PC-3 (cell line): ENCODE measurements at places on chromosomes 1 and 21. TPM values are rescaled to one million over a fixed set of nuclear protein-coding genes. Genes with fewer than 3 reads are reported as not detected.

- peaks cover 24% of the 10 kb centered on the region for H3K4me1 ChIP-seq
- H3K36me3 ChIP-seq = no peaks in the 10 kb centered on the region
- H3K27me3 ChIP-seq = peaks cover 3% of the 10 kb centered on the region; the same call in 1 of the 2 replicates
- DNase-seq = no peak
- no peak overlapping the region for H3K4me3 ChIP-seq
Measured at GRCh38 chr1:199857108-199857507, 170.4 kb upstream of the NR5A2 start.

DNA sequence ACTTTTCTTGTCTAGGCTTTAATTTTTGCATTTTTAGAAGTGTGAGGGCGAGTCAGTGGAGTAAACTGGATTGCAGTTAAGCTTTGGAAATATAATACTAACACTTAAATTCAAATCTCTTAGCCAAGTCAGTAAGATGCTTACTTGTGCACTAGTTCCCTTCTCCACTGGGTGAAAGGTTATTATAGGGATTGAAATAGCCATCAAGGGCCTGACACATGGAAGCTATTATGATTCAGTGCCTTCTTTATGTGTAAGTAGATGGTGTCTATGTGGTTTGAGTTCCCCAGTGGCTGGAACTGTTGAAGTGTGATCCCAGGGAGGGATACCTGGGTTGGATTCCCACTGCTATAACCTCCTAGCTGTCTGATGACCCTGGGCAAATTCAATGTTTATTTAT, 24.7 kb upstream of the DMRTA2 start:
- no peak overlapping the region for H3K4me3 ChIP-seq
- DNase-seq = no peak
- no peak overlapping the region for H3K27ac ChIP-seq
- H3K27me3 ChIP-seq = no peaks in the 10 kb centered on the region
- H3K4me1 ChIP-seq = no peaks in the 10 kb centered on the region

DNA sequence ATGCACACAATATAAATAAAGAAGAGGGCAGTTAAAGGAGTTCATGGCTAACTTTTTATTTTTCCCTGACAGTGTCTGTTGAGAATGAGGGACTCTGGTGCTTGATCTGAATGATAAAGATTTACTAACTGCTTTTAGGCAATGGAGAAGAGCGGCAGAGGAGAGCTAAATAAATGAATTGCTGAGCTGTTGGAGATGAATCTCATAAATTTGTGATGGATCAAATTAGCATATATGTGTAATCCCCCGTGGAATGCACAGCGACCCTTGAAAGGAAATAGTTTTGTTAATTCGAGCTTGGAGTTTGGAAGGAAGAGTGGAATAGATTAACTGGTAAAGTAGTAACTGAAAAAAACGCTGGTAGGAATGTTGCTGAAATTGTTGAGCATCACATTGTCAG, 40.2 kb downstream of the HMCN1 start:
- DNase-seq = no peak
- no peaks in the 10 kb centered on the region for H3K27me3 ChIP-seq

CCDC181 gene
- total RNA-seq = 0.07 TPM in 1 of 2 replicates, not detected in the other

UBE2U gene
- total RNA-seq = not detected in 2 replicates

DNA sequence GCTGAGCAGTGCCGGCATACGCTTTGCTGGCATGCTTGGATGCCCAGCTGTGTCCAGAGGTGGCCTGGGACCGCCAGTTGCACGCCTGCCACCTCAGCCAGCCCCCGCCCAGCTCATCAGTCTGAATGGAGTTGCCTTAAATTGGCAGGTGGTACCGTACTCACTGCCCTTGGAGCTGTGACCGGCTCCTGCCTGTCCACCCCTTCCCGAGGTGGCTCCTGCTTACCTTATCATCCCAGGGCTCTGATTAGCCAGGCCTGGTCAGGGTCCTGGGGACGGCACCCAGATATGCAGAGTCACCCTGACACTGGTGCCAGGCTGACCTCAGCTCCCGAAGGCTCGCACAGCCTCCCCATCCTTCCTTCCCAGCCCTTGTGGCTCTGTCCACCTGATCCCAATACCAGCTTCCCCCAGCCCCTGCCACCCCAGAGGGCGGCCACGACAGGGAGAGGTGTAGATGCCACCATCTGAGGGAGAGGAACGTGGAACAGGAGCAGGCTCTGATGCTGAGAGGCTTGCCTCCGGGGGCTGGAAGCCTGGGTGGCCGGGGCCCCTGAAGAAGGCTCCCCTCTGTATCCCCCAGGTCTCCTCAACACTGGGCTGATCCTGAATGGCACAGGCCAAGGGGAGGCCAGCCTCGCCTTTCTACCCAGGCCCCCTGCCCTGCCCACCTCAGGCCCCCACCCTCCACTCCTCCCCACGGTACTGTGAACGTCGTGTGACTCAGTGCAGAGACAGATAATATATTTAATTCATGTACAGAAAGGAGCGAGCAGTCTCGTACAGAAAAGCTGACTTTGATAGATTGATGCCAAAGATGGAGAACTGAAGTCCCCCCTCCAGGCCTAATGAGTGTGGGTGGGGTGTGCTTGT, 27.8 kb downstream of the CDK18 start:
- no peaks in the 10 kb centered on the region for H3K27me3 ChIP-seq
- H3K36me3 ChIP-seq = no peaks in the 10 kb centered on the region
- peaks cover 25% of the 10 kb centered on the region for H3K4me1 ChIP-seq
- H3K4me3 ChIP-seq = no peak overlapping the region
- H3K27ac ChIP-seq = no peak overlapping the region

GRCh38 chr1:178682429-178682828, 42.6 kb upstream of the RALGPS2 start:
- H3K4me3 ChIP-seq = no peak overlapping the region
- H3K27me3 ChIP-seq = no peaks in the 10 kb centered on the region
- no peaks in the 10 kb centered on the region for H3K36me3 ChIP-seq
- H3K27ac ChIP-seq = no peak overlapping the region

HSD3B2 gene
- not detected in 2 replicates for total RNA-seq

- no peak for DNase-seq
- peaks cover 38% of the 10 kb centered on the region for H3K4me1 ChIP-seq
- no peak overlapping the region for H3K4me3 ChIP-seq
- H3K27ac ChIP-seq = no peak overlapping the region
- H3K27me3 ChIP-seq = no peaks in the 10 kb centered on the region
Measured at GRCh38 chr1:77534456-77534855, 148.0 kb downstream of the ZZZ3 start.

DAB1 gene
- not detected in 2 replicates for total RNA-seq

GRCh38 chr1:45491487-45492260, 711 bp upstream of the TESK2 start:
- DNase-seq = no peak
- no peak overlapping the region for H3K27ac ChIP-seq
- peaks cover 11% of the 10 kb centered on the region for H3K4me1 ChIP-seq
- no peaks in the 10 kb centered on the region for H3K36me3 ChIP-seq
- no peaks in the 10 kb centered on the region for H3K27me3 ChIP-seq

LAPTM5 gene
- total RNA-seq = not detected in 2 replicates

DNA sequence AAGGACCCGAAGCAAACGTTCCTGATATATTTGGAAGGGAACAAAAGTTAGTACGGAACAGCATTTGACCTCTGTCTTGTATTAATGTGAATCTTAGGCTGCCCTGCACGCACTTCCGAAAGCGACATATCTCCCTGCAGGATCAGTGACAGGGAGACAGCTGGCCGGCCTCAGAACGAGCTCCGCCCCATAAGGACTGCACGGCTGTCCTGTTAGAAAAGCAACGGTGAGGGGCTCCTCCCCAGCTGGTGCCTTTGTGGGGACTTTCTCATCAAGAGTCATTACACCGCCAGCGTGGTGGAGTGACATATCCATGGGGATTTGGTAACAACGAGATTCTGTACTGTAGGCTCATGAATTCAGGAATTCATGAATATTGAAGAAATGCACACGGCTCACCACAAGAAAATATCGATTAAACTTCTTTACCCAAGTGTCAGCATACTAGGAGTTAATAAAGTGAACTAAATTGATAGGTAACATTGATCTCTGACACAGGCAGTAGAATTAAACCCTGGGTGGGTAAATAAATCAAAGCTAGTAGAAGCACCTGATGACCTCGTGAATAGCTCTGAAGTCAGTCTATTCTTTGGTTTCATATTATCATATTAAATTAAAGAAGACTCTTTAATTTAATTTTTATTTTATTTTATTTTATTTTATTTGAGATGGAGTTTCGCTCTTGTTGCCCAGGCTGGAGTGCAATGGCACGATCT, 8.1 kb upstream of the GREM2 start:
- no peaks in the 10 kb centered on the region for H3K36me3 ChIP-seq
- no peak overlapping the region for H3K4me3 ChIP-seq
- DNase-seq = no peak
- H3K4me1 ChIP-seq = no peaks in the 10 kb centered on the region
- peaks cover 17% of the 10 kb centered on the region for H3K27me3 ChIP-seq

RYR2 gene
- total RNA-seq = not detected in 2 replicates

- H3K27ac ChIP-seq = no peak overlapping the region
- H3K27me3 ChIP-seq = no peaks in the 10 kb centered on the region
- H3K4me3 ChIP-seq = no peak overlapping the region
- H3K36me3 ChIP-seq = peaks cover 64% of the 10 kb centered on the region
- H3K4me1 ChIP-seq = no peaks in the 10 kb centered on the region
Measured at GRCh38 chr21:46646541-46647154, 11.2 kb downstream of the PRMT2 start.

GRCh38 chr1:221440658-221441057, 301.2 kb downstream of the DUSP10 start:
- H3K27ac ChIP-seq = peak overlapping the region; percentile 98
- peaks cover 44% of the 10 kb centered on the region for H3K4me1 ChIP-seq
- peak overlapping the region; percentile 38; the same call in 1 of the 2 replicates for H3K4me3 ChIP-seq
- no peaks in the 10 kb centered on the region for H3K36me3 ChIP-seq

DNA sequence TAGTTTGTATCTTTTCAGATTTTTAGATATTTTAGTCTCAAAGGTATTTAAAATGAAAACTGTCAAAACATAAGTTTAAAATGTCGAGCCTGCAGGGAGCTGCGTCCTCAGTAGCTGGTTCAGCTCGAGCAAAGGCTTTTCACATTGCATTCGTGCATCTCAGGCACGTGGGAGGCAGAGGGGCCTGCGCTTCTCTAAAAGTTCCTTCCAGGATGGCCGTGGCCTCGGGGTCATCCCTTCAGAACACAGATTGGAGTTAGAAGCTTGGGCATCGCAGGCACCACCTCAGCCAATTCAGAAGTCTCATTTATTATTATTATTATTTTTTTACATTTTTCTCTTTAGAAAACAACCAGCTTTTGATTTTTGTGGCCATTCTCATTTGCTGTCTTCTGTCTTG, 66.9 kb upstream of the DIP2A start:
- DNase-seq = no peak
- peaks cover 18% of the 10 kb centered on the region for H3K36me3 ChIP-seq
- H3K27ac ChIP-seq = no peak overlapping the region
- no peak overlapping the region for H3K4me3 ChIP-seq
- no peaks in the 10 kb centered on the region for H3K4me1 ChIP-seq

DNA sequence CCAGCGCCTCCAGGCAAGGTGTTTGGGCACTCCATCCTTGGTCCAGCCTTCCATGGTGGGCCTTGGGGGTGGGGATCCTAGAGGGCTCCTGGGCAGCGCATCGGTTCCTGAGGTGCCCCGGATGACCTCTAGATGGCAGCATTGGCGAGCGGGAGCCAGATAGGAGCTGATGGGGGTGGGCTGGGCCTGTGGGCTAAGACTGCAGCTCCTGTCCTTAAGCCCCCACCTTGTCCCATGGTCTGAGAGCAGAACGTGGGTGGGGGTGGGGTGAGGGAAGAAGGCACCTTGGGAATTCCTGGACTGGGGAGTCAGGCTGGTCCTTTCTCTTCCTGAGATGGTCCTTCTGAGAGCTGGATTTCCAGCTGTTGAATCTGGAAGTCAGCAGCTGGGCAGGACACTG, 93.4 kb upstream of the CSF3R start:
- H3K27me3 ChIP-seq = peaks cover 31% of the 10 kb centered on the region
- H3K4me3 ChIP-seq = no peak overlapping the region
- H3K36me3 ChIP-seq = no peaks in the 10 kb centered on the region
- DNase-seq = peak; percentile 66
- no peaks in the 10 kb centered on the region for H3K4me1 ChIP-seq

DNA sequence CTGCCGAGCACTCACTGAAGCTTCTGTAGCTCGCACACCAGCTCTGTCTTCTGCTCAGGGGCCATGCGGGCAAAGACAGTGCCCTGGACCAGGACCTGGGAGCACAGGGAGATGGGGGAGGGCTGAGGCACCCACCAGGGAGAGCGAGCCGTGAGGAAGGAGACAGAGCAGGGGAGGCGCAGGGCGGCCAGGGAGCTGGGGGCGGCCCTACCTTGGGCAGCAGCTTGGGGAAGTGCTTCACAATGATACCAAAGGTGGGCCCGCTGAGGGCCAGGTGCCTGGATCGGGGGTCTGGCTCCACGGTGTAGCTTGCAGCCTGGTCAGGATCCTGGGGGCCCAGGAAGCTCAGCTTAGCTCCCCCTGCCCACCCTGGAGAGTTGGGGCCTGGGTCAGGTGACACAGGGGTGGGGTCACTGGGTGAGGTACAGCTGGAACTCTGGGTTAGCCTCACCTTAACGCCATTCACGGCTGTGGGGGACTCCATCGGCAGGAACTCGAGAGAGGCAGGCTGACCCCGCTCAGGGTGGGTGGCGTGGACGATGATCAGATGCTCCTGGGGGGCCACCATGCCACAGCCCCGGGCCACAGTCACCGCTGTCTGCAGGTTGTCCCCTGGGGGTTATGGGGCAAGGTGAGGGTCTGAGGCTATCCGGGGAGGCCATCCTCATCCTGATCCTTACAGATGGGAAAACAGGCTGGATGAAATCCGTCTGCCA, 9.4 kb upstream of the MFAP2 start:
- H3K4me3 ChIP-seq = no peak overlapping the region
- H3K27ac ChIP-seq = no peak overlapping the region
- peaks cover 4% of the 10 kb centered on the region for H3K4me1 ChIP-seq
- no peaks in the 10 kb centered on the region for H3K27me3 ChIP-seq
- no peaks in the 10 kb centered on the region for H3K36me3 ChIP-seq

- no peak for DNase-seq
- no peak overlapping the region for H3K27ac ChIP-seq
- no peak overlapping the region for H3K4me3 ChIP-seq
- H3K36me3 ChIP-seq = no peaks in the 10 kb centered on the region
Measured at GRCh38 chr1:9319789-9320519, 27.3 kb downstream of the SPSB1 start.
